ENCODE measurements at places on chromosomes 12 and 14. TPM values are rescaled to one million over a fixed set of nuclear protein-coding genes. Genes with fewer than 3 reads are reported as not detected.

- no peak for DNase-seq
Observed at GRCh38 chr12:2998789-2999264, 39.6 kb downstream of the TEAD4 start.

DNA sequence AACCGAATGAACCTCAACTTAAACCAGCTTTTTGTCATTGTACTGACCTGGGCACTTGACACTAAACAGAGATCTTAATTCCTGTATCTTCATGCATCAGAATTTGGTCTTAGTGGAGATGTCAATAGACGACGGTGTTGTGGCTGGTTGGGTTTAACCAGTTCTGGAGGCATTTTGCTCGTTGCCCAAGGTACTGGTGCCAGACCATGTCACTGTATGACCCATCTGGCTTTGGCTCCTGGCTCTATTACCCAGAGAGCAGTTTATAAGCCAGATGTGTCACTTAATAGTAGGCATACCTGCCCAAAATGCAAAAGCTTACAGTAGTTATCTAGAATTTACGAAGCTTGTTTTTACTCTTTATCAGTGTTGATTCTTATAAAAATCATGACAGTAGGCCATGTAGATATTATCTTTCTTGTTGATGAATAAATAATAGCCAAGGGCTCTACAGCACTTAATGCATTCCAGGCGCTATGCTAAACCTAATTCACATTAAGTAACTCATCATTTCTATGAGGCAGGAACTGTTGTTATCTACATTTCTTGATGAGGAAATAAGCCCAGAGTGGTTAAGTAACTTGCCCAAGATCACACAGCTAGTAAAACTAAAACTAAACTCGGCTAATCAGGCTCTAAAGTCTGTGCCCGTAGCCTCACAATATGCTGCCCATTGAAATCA is 179.7 kb upstream of the HIF1A start:
- DNase-seq = no peak

The CCDC198 gene
- total RNA-seq = not detected

- no peak for DNase-seq
Observed at GRCh38 chr12:79275631-79276030, 411.1 kb downstream of the SYT1 start.

GRCh38 chr14:63881926-63882325 is 29.1 kb downstream of the SYNE2 start:
- no peak for DNase-seq
